Pancreas (tissue), 10 donors: ENCODE measurements at places on chromosomes 1 and 21. TPM values are rescaled to one million over a fixed set of nuclear protein-coding genes. Genes with fewer than 3 reads are reported as not detected.

DNA sequence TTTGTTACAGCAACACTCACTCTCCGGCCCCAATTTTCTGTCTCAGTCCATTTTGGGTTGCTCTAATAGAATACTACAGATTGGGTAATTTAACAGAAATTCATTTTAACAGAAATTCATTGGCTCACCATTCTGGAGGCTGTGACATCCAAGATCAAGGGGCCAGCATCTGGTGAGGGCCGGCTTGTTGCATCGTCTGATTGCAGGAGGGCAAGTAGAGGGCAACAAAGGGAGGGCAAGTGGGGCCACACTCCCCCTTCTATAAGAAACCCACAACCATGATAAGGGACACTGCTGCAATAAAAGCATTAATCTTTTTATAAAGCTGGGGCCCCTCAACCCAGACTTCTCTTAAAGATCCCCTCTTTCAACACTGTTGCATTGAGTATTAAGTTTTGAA lies 260.1 kb upstream of the TMPRSS15 start:
- no peak for DNase-seq

DNA sequence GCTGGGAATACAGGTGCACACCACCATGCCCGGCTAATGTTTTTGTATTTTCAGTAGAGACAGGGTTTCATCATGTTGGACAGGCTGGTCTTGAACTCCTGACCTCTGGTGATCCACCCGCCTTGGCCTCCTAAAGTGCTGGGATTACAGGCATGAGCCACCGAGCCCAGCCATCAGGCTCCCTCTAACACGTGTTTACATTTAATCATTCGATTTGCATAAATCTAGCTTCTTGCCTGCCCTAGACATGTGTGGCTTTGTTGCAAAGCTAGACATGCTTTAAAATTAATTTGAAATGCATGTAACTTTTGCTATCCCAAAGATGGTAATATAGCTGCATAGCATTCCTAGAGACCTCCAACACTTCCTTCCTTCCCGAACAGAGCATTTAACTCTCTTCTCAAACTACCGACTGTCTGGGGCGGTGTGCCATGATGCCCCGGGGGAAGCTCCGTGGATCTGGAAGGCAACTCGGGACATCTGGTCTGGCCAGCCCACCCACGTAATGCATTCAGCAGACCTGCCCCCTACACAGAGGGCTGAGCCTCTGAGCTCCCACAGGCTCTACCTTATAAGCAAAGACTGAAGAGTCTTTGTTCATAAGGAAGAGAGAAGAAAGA lies 34.6 kb upstream of the NID1 start:
- no peak for DNase-seq

GRCh38 chr21:38293113-38293512 lies 36.3 kb downstream of the KCNJ15 start:
- DNase-seq: no peak

GRCh38 chr1:212179394-212180076 lies 105.7 kb upstream of the PPP2R5A start:
- DNase-seq: no peak

- DNase-seq: no peak
Measured at GRCh38 chr1:36706416-36706815, 223.7 kb upstream of the CSF3R start.

- no peak for DNase-seq
Measured at GRCh38 chr1:213956295-213956770, 31.4 kb upstream of the PROX1 start.

PLA2G2A gene
- total RNA-seq: 0.42 TPM
